H54 (cell line): ENCODE measurements at places on chromosomes 7 and 10.

- DNase-seq = peak; percentile 61
These were observed 6.5 kb upstream of the C10orf105 start for GRCh38 chr10:71725998-71726579.

DNA sequence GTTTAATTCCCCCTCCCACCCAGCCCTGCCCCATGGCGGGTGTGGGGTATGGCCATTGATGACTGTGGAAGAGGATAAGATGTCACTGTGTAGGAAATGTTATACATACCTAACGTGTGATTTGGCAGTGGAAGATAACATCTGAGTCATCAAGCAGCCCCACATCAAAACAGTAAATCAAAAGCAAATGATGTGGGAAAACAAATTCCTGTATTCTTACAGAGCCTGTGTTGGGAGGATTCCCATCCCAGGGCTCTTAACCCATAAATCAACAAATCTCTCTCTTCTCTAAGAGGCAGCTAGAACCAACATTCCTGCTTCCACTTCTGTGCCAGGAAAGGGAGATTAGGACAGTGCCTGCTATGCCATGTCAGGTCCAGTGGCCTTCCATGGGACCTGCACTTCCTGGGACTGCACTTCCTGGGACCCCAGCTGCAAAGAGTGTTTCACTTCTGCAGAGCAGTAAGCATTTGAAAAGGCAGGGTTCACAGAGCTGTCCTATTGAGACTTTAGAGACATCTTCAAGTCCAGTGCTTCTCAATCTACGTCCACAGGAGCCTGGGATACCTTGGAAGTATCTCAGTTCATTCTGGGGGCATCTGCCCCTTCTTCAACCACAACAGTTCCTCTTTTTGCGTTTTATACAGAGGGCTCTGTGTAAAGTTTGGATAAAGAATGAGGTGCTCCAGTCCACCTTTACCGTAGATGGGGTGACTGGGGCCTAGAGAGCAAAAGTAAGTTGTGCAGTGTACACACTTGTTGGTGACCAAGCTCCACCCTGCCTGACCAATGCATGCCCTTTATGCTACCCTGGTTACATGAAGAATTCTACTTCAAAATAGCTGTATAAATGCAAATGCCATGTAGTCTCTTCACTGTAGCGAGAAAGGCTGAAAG, 45.7 kb downstream of the ATXN7L1 start:
- DNase-seq = peak; percentile 78

- DNase-seq = no peak
These were observed 29.0 kb downstream of the VPS41 start for GRCh38 chr7:38880035-38880434.

- DNase-seq = no peak
These were observed 170.3 kb downstream of the NEURL1 start for GRCh38 chr10:103663802-103664201.

DNA sequence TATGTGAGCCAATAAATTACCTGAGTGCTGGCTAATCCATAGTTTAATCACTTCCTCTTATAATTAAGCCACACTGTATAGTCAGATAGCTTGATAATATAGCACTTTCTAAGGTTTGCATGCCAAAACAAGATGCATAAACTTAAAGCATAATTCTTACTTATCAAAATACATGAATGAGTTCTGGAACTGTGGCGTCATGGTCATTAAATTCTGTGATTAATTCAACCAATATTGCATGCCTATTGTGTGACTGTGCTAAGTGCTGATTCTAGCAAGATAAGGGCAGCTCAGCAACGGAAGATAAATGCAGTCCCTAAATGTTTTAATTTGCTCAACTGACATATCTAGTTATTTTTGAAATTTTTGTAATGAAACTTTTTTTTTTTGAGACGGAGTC, 29.7 kb downstream of the HOXA1 start:
- DNase-seq = no peak

DNA sequence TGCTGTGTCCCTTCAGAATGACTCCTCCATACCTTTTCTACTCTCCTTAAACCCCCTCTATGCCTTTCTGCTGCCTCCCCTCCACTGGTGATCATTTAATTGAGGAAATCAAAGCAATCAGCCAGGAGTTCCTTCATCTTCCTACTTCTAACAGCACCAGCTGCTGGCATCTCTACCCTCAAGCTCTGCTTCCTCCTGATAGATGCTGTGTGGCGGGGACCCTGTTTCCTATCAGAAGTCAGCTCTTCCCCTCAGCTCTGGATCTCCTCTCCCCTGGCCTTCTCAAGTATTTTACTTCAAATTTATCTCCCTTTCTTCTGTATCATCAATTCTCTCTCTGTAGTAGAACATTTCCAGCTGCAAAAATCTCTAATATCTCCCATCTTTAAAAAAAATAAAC, 183.7 kb downstream of the ELMO1 start:
- no peak for DNase-seq

- DNase-seq = no peak
These were observed 42.0 kb downstream of the ABCA13 start for GRCh38 chr7:48213226-48213625.

DNA sequence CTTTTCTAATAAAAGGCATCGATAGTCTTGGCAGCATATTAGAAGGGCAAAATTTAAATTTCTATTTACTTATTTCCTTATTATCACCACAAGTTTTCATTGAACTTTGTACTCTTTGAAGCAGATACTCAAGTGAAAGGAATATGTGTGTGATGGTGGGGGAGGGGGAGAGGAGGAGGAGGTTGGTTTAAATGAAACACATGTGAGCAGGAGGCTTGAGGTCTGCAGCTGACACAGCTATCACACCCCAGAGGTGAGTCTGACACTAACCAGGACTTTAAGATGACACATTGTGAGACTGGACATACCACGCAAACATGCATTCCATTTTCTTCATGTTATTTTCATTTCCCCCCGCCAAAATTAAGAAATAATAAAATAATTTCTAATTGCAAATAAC, 63.3 kb downstream of the CTTNBP2 start:
- DNase-seq = no peak

DNA sequence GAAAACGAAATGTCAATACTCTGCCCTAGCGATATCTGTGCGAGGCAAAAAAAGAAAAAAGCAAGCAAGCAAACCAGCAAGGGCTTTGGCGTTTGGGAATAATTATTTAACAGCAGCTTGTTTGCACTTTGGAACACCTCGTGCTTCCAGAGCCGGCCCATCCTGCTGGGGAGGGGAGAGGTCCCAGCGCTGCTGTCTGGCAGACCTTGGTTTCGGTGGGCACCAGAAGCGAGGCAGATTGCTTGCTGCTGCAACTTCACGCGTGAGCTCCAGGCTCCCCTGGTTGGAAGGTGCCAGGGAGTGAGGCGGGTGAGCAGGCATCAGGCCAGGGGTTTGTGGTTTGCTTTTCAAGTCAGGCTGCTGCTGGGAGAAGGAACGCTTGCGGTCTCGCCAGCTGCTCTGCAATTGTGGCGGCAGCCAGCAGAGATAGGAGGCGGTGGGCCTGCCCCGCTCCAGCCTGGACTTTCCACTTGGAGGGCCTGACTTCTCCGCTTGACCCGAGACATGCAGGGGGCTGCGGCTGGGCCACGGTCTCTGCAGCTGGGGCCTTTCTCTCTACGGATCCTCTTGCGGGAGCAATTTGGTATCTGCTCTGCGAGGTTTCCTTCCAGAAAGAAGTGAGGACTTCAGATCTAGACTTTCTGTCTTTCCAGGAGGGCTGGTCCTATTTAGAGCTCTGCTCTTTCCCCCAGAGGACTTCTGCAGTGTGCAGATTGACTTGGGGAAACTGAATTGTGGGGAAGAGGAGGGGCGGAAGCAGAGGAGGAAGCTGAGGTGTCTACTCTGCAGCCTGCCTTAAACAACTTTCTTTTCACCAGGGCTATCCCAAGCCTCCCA, 131.4 kb downstream of the PRPF18 start:
- peak; percentile 62 for DNase-seq

GRCh38 chr10:88028072-88028471, 164.6 kb downstream of the PTEN start:
- no peak for DNase-seq

GRCh38 chr7:2870471-2870931, 26.4 kb upstream of the GNA12 start:
- DNase-seq = peak; percentile 77

GRCh38 chr7:105187302-105188169, 173.5 kb downstream of the KMT2E start:
- no peak for DNase-seq

- no peak for DNase-seq
These were observed 56.4 kb downstream of the THNSL1 start for GRCh38 chr10:25072786-25073185.

- DNase-seq = no peak
These were observed 115.5 kb downstream of the FOXP2 start for GRCh38 chr7:114530057-114530611.

DNA sequence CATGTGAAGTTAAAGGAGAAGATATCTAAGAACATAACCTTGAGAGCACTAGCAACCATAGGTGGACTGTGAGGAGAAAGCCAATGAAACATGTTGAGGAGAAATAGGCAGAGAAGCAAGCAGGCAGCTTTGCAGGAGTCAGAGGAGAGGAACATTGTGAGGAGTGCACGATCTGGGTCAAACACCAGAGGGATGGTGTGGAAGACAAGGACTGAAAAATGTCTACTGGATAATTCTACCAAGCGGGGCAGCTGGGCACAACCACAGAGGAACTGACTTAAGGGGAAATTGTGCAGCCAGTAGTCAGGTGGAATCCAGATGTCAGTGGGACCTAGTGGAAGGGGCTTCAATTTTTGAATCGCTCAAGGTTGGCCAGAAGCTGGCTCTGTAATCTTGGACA, 111.9 kb upstream of the LANCL2 start:
- DNase-seq = no peak

DNA sequence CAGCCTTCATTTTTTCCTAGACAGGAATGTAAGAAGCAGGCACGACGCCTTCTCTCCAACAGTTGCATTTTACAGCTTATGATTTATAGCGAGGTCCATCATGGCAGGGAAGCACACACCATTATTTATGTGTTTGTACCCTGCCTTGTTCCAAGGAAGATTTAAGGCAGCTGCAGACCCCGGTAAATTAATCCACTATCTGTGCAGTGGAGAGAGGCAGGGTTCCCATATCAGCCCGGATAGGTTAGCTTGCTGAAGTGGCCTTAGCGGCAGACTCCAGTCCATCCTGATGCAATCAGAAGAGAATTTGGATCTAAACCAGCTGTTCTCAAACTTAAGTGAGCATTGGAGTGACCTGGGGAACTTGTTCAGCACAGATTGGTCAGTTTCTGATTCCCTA, 359.4 kb downstream of the GALNT17 start:
- DNase-seq = no peak

- DNase-seq = no peak
These were observed 6.5 kb downstream of the RGS10 start for GRCh38 chr10:119535837-119536507.

DNA sequence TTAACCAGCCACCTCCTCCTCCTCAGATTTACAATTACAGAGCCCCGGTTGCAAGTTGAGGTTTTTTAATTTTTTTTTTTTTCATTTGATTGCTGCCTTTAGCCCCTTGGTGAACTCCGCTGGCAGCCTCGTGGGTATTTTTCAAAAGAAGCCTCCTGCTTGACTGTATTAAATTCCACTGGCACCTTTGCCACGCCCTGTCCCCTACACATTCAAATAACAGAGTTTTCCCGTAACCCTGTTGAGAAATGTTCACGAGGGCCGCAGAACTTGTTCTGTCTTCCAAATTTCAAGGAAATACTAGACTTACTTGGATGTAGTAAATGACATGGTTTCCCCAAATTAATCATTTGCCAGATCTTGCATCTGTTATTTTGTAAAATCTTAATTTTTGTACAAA, 167.0 kb downstream of the ARID5B start:
- DNase-seq = no peak

- DNase-seq = no peak
These were observed 41.6 kb upstream of the FHIP2A start for GRCh38 chr10:114779803-114780576.

- DNase-seq = no peak
These were observed 187.8 kb downstream of the CRPPA start for GRCh38 chr7:16233517-16233916.

DNA sequence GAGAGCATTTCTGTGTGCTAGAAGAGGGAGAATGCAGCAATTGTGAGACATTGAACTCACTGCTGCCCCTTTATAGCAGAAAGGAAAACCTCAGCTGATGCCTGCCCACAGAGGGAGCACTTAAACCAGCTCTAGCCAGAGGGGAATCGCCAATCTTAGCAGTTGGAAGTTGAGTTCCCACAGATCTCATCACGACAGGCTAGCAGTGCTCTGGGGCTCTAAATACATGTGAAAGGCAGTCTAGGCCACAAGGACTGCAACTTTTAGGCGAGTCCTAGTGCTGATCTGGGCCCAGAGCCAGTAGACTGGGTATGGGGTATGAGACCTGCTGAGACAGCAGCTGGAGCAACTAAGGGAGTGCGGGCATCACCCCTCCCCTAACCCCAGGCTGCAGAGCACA, 25.2 kb upstream of the PRR15 start:
- no peak for DNase-seq

DNA sequence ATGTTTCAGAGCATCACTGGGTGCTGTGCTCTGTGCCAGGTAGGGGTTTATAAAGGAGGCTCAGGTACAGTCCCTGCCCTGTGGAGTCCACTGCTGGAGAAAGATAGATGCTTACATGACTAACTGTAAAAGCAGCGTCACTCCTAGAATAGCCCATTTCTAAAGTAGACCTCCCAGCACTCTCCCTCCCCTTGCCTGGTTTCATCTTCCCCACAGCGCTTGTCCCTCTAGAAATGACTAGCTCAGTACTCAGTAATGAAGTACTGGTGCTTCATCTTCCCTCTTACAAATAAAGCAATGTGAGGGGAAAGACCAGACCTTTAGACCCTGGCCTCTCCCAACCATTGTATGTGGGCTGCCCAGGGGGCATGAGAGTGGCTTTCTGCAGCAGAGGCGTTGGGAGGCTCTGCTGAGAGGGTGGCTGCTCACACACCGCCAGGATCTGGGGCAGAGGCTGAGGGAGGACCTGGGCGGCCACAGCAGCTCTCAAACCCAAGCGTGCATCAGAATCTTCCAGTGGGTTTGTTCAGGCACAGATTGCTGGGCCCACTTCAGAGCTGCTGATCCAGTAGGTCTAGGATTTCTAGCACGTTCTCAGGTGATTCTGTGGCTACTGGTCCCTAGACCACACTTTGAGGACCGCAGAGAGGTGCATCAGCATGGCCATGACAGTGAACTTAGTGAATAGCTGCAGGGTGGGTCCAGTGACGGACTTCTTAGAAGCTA, 110.3 kb upstream of the ANLN start:
- no peak for DNase-seq

- DNase-seq = no peak
These were observed 30.6 kb downstream of the SUFU start for GRCh38 chr10:102534333-102534732.

GRCh38 chr7:81783818-81784217, 14.0 kb upstream of the HGF start:
- DNase-seq = no peak

DNA sequence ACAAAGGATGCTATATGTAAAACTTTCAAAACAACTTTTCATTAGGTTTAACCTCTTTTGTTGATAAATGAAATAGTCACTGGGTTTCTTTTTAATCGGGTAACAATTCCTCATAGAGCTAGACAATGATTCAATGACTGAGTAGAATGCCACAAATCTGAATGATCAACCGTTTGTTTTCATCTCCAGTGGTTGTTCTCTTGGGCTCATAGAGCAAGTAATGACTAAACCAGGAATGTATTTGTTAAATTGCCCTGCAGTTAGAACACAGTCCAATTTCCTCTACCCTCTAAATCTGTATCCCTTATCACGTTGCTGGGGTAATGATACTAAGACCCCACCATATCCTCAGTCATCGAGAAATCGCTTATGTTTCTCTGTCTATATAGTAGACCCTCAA, 40.0 kb downstream of the CNNM1 start:
- DNase-seq = no peak

- DNase-seq = no peak
These were observed 3.4 kb upstream of the PRKCQ start for GRCh38 chr10:6583447-6583846.

- no peak for DNase-seq
These were observed 214.4 kb downstream of the CCSER2 start for GRCh38 chr10:84542522-84543490.
